ENCODE measurements at places on chromosomes 12 and 14.

DNA sequence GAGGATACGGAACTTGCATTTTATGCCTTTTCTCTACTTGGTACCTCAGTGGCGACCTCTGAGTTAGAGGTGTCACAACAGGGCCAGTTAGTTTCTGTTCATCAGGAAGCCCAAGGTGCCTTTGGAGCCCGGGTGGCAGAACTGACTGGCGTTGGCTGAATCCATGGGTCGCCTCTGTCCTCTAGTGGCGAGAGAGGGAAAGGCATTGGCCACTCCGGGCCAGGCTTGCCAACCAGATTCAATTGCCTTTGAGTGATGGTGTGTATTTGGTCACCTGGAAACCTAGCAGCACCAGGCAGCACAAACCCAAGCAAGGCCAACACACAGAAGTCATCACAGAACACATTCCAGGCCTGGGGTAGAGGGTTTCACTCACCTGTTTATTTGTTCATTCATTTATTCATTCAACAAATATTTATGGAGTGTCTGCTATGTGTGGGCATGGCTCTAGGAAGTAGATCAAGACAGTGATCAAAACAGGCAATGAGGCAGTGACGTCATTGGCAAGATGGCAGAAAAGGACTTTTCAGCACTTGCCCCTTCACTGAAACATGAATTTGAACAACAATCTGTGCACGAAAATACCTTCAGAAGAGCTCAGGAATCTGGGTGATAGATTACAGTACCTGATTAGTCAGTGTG is 40.5 kb upstream of the KCNA5 start:
- DNase-seq, result no peak

- DNase-seq, result no peak
Measured at GRCh38 chr12:6952863-6953441, 1.8 kb downstream of the PTPN6 start.

DNA sequence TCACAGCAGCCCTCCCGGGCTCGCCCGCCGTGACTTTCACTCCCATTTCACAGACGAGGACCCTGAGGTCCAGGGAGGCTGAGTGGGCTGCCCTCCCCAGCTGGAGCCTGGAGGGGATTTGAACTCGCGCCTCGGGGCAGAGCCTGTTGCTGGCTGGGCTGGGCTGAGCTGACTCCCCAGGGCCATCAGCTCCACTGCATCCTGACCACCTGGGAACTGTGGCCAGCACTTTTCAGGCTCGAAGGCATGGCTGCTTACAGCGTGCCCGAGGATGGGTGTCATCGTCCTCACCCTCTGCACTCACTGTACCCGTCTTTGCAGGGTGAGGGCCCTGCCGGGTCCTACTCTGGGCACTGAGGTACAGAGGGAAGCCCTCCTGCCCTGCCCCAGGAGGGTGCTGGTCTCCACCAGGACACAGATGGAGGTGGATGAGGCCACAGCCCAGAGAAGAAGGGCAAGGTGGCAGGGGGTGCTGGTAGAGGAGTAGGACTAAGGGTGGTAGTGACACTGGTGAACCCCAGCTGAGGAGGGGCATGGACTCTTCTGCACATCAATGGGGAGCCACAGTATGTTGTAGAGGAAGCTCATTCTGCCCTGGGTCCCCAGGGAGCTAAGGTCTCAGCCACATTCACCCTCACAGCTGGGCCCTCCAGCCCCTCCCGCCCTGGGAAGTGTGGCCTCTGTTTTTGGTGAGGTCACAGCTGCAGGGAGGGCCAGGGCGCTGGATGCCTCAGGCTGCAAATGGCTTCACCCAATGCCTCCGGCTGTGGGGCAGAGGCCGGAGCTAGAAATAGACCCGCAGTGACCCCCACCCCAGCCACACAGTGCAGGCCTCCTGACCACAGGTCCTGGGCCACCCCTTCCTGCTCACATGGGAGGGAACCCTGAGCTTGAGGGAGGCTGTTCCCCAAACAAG is 365.1 kb upstream of the SFSWAP start:
- no peak for DNase-seq

GRCh38 chr14:50601394-50601793 is 41.4 kb downstream of the ATL1 start:
- no peak for DNase-seq

DNA sequence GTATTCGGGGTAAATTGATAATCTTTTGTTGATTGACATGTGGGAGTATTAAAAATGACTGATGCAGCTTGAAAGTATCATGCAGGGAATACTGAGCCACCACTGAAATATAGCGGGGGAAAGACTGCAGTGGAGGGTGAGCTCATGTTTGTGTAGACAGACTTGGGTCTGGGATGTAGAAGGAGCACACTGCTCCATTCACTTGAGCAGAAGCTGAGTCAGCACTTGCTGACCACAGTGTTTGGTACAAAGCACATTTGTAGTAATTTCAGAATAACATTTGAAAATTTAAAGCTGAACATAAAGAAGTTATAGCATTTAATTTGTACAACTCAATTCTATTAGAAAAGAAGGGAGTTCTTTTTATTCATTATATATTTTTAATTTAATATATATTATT is 304.3 kb upstream of the PRICKLE1 start:
- no peak for DNase-seq

GRCh38 chr14:54782751-54783659 is 119.6 kb downstream of the GCH1 start:
- no peak for DNase-seq

DNA sequence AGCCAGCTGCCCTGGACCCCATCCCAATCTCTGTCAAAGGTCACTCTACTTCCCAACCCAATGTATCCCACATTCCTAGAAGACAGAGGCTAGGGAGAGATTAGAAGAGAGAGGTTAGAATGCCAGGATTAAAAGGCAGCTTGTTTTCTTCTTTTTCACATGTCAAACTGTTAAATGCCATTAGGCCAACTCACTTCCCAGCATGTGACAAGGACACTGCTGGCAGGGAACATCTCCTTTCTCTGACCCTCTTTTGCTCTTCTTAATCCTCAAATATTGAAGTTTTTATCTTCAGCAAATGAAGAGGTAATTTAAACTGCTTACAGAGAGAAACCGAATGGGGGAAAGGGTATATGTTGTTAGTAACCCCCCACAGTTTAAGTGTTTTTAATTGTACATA is 89.1 kb downstream of the BBS10 start:
- DNase-seq, result no peak

- DNase-seq, result no peak
Measured at GRCh38 chr14:66085224-66085623, 400.9 kb upstream of the CCDC196 start.

DNA sequence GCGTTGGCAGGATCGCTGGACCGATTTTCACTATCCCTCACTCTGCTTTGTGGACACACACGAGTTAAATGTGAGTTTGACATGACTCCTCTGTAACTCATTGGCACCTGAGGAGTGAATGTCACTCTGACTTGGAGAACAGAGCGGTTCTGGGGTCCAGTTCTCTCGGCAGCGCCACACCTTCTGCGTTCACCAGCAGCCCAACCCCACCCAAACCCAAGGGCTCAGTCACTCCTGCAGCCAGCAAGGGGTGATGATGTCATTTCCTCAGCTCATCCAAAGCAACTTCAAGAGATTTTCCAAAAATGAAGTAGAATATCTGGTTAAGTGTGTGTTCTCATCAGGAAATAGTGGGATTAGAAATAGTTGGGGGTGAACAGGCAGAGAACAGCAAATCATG is 36.3 kb downstream of the ADGRD1 start:
- no peak for DNase-seq

DNA sequence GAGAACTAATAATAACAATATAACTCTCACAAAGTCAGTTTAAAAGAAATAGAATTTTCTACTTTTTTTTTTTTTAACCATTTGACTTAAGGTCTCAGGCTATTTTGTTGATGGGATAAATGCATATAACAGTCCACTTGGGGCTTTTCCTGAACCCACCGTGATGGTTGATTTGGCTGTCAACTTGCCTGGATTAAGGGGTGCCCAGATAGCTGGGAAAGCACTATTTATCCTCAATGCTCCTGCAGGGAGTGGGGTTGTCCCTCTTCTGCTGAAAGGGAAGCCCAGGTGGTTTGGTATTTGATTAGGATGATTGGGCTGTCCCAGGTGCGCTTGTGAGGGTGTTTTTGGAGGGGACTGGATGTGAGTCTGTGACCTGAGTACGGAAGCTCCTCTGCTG is 114.9 kb downstream of the AACS start:
- no peak for DNase-seq

DNA sequence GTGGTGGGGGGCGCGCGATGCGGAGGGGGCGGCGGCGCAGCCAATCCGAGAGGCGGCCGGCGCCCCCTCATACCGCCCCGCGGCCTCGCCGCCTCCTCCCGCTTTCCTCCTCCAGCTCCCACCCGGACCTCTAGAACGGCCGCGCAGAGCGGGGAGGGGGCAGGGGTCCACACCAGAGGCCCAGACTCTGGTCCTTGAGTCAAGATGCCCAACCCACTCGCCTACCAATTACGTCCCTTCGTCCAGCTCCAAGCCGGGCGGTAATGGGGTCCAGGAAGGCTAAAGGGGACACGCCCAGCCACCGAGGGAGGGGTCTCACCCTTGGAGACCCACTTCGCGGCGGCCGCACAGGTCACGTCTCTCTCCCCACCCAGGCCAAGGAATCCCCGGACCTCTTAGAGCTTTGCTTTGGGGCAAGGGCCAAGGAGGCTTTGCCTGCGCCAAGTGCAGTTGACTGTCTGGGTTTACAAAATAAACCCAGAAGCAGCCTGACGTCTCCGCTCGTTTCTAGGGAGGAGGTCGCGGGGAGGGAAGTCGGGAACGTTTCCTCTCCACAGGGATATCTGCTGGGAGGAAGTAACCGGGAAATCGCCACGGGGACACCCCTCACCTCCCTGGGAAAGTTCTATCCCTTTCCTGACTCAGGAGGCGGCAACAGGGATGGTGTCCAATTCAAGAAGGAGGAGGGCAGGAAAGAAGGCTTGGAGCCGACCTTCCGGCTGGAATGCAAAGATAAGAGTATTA is 394 bp upstream of the AMIGO2 start:
- peak; percentile 38 for DNase-seq

DNA sequence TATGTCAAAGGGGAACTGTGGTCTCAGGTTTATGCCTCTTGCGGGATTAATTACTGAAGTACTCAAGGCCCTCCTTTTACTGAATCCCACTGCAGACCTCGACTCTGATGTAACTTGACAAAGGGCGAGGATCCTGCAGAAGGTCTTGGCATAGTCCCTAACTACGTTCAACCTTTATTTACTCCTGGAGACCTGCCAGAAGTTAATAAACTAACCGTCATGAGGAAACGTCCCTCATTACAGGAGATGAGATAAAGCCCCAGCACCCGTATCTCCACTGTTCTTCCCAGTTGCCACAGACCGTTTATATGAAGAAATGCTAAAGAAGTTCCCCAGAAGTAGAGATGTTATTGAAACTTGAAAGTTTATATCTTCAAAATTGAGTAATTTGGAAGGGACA is 190.9 kb downstream of the ETV6 start:
- no peak for DNase-seq

DNA sequence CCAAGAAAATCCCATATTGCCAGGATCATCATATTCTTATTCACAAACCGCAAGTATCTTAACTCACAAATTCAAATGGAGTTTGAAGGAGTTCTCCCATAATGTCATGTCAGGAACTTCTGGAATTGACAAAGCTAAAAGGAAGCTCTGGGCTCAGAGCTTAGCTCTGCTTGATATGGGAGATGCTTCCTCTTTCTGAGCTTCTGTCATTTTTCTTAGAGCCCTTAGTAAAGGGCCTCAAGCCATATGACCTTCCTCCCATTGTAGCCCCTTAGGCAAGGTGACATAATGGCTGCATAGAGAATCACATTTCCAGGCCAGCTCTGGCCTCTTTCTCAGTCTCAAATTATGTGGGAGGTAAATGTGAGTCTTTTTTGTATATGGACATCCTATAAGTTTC is 40.9 kb downstream of the SLC4A8 start:
- no peak for DNase-seq

GRCh38 chr12:51891843-51892242 is 3.9 kb downstream of the ANKRD33 start:
- no peak for DNase-seq

DNA sequence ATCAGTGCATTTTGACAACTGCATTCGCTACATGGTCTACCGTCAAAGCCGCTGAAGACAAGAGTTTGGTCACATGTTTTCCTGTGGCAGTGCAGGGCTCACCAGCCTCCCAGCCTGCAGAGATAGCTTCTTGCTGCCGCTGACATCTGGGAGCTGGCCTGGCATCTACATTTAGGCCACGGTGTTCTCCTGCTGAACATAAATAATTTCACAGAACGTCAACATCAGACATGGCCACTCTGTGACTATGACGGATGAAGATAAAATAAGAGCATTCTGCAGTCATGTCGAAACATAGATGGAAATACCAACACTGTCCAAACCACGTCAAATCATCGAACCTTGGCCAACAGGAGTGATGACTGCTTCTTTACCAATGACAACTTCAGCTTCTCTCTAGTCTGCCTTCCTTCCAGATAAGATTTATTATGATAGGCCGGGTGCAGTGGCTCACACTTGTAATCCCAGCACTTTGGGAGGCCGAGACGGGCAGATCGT is 91.2 kb downstream of the TNFAIP2 start:
- no peak for DNase-seq

DNA sequence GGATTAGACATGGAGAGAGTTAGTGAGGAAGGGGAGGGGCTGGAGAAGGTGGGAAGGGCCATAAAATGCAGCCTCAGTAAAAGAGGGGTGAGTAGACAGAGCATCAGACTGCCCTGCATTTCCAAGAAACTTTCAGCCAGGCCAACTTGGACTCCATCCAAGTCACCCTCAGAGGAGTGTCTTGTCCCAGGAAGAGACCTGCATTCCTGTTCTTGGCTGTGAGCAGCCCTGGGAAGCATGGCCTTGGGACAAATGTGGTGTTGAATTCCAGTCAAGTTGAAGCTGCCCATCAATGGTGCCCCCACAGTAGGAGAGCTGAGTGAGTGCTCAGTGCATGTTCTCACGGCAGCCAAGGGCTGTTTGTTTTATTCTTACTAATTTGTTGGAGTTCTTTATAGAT is 35.0 kb upstream of the TUNAR start:
- DNase-seq, result no peak

DNA sequence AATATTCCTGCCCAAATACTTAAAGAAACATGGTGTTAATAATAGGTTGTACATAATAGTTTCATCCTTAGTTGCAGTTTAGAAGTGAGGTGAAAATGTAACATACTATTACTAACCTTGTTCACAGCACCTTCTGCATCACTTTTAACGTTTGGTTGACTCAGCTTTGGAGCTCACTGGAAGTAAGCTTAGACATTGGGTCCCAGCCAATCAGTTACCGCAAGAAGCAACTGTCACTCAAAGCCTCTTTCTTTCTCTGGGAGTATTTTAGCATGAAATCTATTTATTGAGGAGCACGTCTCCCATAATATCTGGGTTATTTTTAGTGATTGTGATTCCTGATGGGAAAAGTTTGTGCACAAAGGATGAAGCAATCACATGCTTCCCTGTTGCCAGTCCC is 472.6 kb downstream of the SNAPC1 start:
- DNase-seq, result no peak

- DNase-seq, result no peak
Measured at GRCh38 chr12:29552324-29552927, 54.9 kb upstream of the OVCH1 start.
